ENCODE measurements at places on chromosomes 5 and 9.

- DNase-seq = peak; percentile 37
Observed at GRCh38 chr9:36450110-36450732, 50.2 kb upstream of the RNF38 start.

- DNase-seq = peak; percentile 37
Observed at GRCh38 chr5:179759581-179760551, 27.2 kb downstream of the MAML1 start.

GRCh38 chr5:95669985-95670384 lies 12.8 kb downstream of the SPATA9 start:
- no peak for DNase-seq

GRCh38 chr9:77210116-77210515 lies 32.8 kb downstream of the VPS13A start:
- DNase-seq = no peak

GRCh38 chr9:603126-603525 lies 238.4 kb upstream of the DMRT1 start:
- DNase-seq = no peak

- no peak for DNase-seq
Observed at GRCh38 chr5:74205767-74206578, 434.6 kb downstream of the ENC1 start.

DNA sequence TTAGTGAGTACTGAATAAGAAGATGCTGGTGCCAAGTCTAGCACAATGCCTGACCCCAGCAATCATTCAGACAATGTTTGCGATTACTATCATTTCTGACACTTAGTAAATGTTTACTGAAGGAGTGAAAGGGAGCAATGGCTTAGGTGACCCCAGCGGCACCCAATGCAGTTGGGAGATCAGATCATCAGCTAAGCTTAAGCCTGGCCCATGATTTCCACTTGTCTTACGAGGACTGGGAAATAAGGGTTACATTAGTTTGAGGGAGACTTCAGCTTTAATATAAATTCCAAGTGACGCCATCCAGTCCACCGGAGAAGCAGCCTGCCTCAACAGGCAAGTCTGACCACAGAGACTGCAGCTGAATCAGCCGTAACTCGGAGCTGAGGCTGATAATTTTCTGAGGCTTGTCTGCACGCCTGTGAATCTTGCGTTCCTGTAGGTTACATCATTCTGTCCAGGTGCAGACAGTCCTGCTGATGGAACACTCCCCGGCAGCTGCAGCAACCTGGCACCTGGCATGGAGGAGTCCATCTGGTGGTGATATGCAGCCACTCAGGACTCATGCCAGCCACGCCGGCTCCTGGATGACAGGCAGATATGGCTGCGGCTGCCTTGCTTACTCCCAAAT lies 34.9 kb upstream of the FGF1 start:
- no peak for DNase-seq

GRCh38 chr5:146851133-146851532 lies 27.4 kb downstream of the PPP2R2B start:
- no peak for DNase-seq

DNA sequence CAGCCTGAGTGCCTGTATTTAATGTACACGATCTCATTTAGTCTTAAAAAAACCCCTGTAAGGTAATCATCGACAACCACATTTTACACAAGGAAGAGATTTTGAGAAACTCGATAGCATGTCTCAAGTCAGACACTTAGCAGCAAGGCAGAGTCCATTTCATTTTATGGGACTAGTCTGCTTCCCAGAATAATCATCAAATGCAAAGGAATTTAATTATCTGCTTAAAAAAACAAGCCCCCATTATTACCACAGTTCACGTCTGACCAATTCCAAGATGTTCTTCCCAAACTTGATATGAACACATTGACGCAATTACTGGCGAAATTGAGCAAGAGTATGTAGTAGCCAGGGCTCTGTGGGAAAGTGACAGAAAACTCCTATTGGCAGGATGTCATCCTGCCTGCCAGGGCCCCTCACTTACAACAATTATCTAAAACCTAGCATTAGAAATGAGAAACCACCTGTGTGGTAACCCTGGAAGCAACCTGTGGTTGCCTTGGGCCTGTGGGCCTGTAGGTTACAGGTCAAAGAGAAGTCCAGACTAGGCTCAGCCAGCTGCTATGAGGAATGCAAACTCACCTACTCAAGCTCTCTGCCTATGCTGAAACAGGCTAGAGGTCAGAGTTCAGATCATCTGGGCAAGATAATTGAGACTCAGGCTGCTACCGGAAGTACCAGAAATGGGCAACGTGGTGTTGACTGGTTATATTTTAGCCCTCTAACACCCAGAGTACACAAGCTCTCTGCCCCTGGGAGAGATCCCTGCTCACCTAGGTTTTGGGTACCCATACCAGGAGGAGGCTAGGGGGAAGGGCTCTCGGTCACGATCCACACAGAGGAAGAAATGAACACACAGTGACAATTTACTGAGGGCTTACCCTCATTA lies 1.6 kb downstream of the B4GALT1 start:
- peak; percentile 63 for DNase-seq

DNA sequence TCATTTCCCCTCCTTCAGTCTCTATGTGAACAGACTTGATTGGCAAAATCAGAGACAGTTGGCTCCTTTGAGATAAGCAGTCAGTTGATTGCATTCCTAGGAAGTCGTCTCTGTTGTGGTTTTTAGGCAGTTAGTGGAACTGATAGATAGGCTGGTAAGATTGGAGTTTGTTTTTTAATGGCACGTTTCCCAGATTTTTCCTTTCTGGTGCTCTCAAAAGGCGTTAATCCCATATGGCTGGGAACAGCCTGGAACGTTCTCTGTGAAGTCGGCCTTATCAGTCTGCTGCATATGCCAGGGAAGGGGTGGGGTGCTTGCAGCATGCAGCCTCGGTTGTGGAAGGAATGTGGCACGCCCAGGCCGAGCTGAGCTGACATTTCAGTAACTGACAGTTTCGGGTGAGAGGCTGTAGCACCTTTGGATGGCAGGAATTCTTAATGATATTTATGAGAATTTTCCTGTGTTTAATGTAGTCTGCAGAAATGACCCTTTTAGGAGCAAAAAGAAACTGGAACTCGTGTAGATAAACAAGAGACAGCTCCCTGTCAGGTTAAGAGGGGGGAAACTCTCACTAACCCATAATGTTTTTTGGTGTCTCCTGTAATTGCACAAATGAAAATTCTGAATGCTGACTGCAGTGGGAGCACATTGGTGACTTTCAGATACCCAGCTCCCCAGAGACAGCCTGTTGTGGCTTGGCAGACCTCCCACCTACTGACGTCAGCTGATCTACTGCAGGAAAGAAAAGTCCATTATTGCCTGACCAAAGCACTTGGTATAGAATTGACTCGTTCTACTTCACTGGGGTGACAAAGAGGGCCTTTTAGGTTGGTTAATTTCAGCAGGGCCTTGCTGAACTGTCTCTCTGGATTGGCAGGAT lies 6.3 kb downstream of the SPTAN1 start:
- peak; percentile 80 for DNase-seq

DNA sequence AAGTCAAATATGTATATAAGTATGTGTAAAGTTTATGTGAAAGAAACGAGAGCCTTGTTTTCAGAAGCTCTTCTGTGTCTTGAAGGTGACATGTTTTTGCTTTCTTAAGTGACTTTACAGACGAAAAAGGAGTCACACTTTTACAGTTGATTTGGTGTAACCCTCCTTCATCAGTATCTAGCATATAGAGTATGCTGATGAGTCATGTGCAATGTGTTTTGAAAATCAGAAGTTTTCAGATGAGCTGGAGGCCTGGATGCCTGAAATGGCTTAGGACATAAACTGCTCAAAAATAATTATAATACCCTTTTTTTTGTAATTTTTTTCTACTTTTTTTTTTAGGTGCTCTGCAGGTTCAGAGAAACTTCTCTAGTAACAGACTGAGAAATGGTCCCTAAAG lies 209.5 kb downstream of the CD180 start:
- no peak for DNase-seq

- DNase-seq = peak; percentile 79
Observed at GRCh38 chr5:39948867-39949468, 524.2 kb upstream of the DAB2 start.

DNA sequence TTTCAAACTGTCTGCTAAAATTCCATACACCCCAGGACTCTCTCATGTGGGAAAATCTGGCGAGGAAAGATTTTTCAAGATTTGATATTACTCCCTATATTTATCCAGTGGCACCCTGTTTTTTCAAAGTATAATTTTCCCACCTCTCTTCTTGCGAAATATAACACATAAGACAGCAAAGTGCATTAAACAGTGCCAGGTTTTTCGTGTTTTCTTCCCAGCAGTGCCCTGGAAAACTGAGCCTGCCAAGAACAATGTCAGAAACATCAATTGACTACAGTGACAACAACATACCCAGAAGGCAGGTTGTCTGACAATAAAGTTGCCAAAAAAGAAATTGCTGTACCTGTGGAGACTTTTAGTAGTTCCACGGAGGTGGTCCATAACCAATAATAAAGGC lies 545.0 kb upstream of the ZNF608 start:
- no peak for DNase-seq

- DNase-seq = no peak
Observed at GRCh38 chr5:167710444-167711073, 580.9 kb upstream of the WWC1 start.

DNA sequence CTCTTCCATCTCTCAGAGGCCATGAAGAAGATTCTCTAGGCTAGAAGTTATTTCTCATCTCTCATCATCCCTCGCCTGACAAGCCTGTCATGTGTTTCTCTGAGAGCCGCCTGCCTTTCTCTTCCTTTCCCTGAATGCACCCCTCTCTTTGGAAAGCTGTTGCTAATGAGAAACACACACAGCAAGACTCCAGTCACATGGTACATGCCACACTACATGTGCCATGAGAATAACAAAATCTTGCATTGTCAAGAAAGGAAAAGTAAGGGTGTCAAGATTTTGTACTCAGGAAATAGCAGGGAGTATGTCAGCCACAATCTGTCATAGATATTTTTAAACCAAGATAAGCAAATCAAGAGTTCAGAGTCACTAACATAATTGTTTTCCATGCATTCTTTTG lies 8.9 kb downstream of the AGXT2 start:
- no peak for DNase-seq

DNA sequence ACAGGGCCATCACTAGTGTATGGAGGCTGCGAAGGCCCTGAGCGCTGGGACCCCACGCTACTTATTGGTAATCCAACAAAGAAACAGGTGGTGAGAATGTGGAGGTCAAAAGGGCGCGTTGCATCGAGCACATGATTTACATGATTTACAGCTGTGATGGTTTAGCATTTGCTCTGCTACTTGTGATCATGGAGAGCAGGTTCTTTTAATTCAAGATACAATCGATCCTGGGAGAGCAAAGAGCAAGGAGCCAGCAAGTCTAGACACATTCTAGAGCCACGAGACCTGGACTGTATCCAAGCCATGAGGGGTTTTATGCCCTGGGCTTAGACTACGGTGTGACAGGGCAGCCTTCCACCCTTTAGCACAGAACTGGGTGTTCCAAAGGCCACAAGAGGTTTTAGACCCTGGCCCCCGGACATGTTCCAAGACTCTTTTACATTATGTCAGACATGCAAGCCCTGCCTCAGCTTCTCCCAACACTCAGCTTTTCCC lies 47.0 kb upstream of the CLK4 start:
- DNase-seq = no peak

GRCh38 chr9:134029248-134030226 lies 4.3 kb downstream of the BRD3OS start:
- no peak for DNase-seq

GRCh38 chr5:40616781-40617180 lies 62.9 kb upstream of the PTGER4 start:
- no peak for DNase-seq

DNA sequence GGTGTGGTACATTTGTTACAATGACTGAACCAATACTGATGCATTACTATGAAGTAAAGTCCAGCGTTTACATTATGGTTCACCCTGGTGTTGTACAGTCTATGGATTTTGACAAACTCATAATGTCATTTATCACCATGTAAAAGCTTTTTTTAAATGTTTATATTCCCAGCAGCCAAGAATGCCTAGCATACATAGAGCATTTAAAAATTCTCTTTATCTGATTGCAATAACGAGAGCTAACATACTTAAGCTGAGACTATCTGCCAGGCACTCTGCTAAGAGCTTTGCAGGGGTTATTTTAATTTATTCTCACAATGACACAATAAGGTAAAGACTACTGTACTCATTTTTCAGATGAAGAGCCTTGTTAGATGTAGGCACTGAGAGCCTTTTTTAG lies 24.1 kb downstream of the PRDM6 start:
- DNase-seq = no peak

GRCh38 chr5:98977723-98978122 lies 48.9 kb upstream of the CHD1 start:
- DNase-seq = no peak

- DNase-seq = no peak
Observed at GRCh38 chr9:138014563-138014945, 137.0 kb downstream of the CACNA1B start.

- no peak for DNase-seq
Observed at GRCh38 chr9:107358986-107359385, 75.9 kb downstream of the RAD23B start.
